SK-N-DZ (cell line): ENCODE measurements at places on chromosomes 3 and 15.

- DNase-seq, result no peak
These were observed 233.8 kb downstream of the ZNF385D start for GRCh38 chr3:21517184-21517583.

DNA sequence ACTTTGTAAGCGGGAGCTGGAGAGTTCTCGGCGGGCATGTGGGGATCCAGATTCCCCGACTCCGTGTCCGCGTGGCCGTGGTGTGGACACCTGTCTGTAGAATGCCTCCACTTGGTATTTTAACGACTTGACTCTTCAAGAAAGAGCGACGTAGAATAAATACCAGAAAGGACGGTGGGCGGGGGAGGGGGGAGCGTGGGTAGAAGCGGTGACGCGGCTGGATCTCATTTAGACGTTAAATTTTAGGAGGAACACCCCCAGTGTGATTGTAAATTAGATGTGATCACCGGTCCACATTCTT is 620 bp upstream of the PYGO1 start:
- DNase-seq, result no peak

DNA sequence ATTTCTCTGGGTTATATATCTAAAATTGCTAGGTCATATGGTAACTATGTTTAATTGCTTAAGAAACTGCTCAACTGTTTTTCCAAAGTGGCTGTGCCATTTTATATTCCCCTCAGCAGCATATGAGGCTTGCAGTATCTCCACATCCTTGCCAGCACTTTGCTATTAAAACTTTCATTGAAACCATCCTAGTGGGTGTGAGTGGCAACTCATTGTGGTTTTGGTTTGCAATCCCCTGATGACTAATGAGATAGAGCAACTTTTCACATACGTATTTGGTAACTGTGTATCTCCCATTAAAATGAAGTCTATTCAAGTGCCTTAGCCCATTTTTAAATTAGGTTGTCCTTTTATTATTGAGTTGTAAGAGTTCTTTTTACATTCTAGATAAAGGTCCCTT is 17.3 kb downstream of the KPNA1 start:
- no peak for DNase-seq

DNA sequence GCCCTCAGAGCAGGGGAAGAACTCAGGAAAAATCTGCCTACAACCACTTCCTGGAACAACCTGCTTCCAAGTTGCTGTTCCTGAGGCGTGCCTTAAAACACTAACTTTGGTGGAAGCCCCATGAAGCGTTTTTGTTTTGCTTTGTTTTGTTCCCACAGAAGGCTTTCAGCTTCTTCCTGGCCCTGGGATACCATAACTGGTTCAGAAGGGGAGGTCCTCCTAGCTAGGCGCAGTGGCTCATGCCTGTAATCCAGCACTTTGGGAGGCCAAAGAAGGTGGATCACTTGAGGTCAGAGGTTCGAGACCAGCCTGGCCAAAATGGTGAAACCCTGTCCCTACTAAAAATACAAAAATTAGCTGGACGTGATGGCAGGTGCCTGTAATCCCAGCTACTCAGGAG is 1.2 kb upstream of the IP6K1 start:
- DNase-seq, result no peak
